ENCODE measurements at places on chromosomes 7 and 10.

DNA sequence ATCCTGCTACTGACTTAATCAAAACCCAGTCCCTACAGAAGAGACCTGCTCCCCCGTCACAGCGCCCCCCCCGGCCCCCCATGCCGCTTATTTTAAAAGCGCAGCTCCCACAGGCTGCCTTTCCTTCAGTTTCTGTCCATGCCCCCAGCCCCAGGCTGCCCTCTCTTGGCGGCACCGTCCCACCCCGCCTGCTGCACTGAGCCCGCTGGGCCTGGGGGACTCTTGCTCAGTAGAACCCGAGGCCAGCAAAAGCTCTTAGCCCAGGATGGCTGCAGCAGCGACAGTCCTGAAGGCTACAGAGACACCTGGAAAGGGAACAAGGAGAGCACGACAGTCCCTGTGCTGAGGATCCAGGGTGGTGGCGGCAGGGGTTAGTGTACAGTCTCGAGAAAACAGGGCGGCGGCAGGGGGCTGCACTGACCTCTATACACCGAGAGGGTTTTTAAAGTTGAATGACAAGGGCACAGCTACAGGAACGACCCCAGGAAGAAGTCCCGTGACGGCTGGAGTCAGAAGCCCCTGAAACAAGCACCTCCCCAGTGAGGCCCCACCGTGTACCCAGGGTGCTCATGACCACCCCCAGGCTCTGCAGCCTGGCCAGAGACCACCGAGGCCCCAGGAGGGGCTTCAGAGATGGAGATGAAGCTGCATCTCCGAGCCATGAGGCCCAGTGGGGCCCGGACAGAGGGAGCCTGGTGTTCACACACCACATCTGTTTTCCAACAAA lies 54.4 kb downstream of the ZRANB1 start:
- DNase-seq: no peak

GRCh38 chr10:71816936-71817618 lies 34.0 kb downstream of the PSAP start:
- no peak for DNase-seq

GRCh38 chr10:79292891-79293746 lies 54.1 kb upstream of the PPIF start:
- peak; percentile 49 for DNase-seq

DNA sequence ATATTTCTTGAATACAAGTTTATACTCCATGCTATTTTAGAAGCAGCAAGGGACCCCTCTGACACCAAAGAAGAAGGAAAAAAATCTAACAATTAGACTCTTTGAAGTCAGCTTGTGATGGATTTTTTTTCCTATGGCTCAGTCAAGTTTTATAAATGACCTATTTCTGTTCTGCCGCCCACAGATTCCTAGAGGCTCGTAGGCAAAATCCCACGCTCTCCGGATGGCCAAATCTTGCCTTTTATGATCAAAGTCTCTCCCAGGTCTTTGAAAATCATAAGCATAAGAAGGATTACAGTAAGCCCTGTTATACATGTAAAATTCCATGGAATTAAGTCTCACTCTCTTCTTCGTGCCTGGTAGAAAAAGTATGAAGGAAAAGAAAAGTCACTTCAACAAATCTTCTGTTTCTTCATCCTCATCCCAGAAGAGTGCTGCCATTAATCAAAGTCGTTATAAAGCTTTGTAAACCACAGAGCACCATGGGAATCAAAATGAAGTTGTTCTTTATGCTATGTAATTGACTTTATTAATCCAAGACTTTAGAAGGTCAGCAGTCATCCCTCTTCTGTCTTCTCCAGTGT lies 33.1 kb downstream of the ASB13 start:
- DNase-seq: no peak

GRCh38 chr7:151661587-151661986 lies 141.9 kb upstream of the RHEB start:
- DNase-seq: no peak

DNA sequence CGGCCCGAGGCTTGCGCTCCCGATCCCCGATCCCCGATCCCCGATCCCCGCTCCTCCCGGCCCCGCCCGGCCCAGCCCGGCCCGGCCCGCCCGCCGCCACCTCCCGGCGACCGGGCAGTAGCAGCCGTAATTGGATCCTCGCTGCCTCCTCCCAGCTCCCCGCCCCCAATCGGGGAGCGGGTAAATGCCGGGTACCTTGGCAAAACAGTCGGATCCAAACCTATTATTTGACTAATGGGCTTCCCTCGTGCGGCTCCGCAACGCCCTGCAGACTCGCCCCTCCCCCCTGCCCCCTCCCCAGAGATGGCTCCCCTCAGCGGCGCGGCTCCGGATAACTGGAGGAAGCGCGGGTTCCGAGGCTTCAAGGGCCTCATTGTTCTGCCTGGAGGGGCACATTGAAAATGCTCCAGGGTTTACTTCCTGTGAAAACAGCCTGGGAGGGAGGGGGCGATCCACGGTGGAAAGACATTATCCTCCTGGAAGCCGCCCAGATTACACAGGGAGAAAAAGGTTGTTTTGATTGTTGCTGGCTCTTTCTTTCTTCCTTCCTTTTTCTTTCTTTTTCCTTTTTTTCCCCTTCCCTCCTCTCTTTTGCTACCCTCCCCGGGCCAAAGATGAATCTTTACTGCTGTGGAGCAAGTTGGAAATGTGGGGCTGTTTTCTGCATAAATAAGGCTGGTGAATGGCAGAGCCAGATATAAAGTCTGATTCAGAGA lies 94.7 kb upstream of the ZMIZ1 start:
- DNase-seq: peak; percentile 40

- DNase-seq: peak; percentile 56
These were observed 20.2 kb upstream of the HPS1 start for GRCh38 chr10:98466861-98467505.

DNA sequence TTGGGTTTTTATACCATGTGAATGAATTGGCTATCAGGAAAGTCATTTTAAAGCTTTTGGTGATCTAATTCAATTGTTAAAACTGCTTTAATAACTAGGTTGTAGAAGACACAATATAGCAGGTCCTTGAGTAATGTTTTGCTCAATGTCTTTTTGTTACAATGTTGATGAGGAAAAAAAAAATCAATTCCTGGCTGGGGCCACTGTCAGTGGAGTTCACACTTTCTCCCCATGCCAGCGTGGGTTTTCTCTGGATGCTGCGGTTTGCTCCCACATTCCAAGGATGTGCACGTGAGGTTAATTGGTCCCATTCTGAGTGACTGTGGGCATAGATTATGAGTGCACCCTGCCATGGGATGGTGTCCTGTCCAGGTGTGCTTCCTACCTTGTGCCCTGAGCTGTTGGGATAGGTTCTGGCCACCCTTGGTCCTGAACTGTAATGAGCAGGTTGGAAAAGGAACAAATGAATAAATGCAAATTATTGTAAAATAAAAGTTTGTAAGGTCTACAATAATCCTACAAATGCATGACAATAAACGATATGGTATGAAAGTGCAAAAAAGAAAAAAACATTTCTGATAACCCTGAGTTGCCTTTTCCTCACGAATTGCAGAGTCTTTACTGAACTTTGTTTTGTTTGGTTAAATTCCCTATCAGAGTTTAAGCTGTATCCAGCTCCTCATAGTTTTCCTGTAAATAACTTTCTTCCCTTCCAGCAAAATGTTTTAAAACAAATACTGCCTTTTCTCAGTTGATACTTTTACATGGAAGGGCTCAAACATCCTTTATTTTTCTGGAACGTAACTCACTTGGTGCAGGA lies 62.7 kb downstream of the AKR1C4 start:
- no peak for DNase-seq

- DNase-seq: no peak
These were observed 56.8 kb downstream of the BBS9 start for GRCh38 chr7:33186192-33186591.

DNA sequence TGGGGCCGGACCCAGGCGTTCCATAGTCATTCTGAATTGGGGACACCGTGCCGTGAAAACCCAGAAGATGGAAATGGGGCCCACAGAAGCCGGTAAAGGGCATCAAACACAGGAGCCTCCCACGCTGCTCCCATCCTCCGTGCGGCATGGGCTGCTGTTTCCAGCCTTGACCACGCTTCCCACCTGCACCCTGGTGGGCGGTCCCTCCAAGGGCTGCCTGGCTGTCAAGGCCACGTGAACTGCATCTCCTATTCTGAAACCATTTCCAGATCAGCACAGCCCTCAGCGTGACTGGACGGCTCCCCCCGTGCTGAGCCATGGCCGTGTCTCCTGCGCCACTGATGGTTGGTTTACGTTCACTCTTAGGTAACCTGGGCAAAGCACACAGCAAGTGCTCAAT lies 14.1 kb downstream of the CFAP46 start:
- no peak for DNase-seq

- DNase-seq: no peak
These were observed 3.2 kb downstream of the KNDC1 start for GRCh38 chr10:133162910-133163856.

GRCh38 chr10:71307469-71308085 lies 11.5 kb upstream of the SLC29A3 start:
- no peak for DNase-seq

- peak; percentile 20 for DNase-seq
These were observed 1.5 kb upstream of the KAT6B start for GRCh38 chr10:74824900-74825370.

- no peak for DNase-seq
These were observed 70.4 kb upstream of the FZD8 start for GRCh38 chr10:35712486-35712885.

DNA sequence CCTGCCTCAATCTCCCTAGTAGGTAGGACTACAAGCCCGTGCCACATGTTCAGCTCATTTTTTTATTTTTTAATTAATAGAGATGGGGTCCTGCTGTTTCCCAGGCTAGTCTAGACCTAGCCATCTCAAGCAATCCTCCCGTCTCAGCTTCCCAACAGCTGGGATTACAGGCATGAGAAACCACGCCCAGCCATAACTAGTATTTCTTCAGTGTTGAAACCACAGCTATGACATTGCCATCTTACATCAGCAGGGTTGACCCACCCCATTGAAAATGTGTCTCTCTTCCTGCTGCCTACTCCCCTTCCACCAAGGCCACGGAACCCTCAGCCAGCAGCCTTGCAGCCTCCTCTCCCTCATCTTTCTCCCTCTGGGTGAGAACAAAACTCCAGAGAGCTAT lies 62.1 kb upstream of the ZNF746 start:
- no peak for DNase-seq

DNA sequence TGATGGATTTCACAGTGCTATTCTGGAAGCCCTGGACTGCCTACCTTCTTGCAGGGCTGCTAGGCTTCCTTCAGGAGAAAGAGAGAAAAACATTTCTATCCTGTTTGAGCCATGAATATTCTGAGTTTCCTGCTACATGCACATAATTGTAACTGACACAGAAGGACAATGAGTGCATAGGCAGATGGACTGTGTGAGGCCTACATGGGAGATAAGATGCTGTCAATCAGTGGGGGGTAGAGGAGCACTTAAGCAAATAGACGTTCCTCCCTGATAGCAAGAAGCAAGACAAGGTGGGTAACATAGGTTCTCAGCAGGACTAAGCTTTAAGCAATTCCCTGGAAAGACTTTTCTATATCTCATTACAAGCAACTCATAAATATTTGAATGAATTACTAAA lies 11.6 kb downstream of the ALDH18A1 start:
- no peak for DNase-seq

DNA sequence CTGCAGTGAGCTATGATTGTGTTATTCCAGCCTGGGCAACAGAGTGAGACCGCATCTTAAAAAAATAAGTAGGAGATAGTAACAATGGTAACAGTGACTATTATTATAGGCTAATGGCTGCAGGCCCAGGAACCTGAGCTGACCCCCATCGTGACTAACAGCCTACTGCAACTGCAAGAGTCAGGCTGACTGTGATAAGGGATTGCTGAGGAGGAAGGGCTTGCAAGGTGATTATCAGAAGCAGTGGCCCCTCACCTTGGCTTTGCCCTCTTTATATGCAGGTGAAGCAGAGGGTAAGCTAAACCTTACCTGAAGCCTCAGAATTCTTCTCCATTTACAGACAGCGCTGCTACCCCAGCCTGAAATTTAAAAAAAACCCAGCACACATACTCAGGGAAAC lies 83.9 kb upstream of the SDK1 start:
- DNase-seq: no peak

DNA sequence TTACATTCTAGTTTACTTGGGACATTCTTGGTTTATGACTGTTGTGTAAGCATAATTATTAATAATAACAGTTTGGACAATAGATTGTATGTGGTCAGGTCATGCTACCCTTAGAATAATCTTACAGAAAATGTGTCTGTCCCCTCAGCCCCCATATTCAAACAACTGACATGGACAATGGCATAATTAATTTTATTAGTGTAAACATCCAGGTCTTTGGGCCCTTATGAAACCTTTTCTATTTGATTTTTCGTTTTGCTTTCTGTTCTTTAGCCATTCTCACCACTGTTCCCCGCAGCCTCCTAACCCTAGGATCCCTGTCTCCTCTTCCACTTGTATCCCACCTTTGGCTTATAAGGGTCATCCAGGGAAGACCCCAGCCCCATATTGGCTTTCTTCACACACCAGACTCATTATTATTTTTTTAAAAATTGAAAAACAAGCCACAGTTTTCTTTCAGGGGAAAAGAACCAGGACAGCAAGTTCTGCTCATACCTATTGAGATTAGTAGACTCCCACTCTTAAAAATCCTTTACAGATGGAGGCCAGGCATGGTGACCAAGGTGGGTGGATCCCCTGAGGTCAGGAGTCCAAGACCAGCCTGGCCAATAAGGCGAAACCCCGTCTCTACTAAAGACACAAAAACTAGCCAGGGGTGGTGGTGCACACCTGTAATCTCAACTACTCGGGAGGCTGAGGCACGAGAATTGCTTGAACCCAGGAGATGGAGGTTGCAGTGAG lies 11.5 kb downstream of the VIM start:
- no peak for DNase-seq

- no peak for DNase-seq
These were observed 92.4 kb downstream of the WNT2 start for GRCh38 chr7:117230276-117231046.

DNA sequence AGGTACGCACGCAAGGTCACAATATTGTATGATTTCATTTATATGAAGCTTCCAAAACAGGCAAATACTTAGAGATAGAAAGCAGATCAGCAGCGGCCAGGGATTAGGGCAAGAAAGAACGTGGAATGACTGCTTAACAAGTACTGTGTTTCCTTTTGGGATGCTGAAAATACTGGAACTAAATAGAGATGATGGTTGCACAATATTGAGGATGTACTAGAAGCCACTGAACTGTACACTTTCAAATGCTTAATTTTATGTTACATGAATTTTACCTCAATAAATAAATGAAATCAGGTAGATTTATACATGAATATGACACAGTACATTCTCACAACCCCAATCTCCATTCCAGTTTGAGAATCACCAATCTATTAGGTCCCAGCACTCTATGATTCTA lies 15.6 kb downstream of the SEM1 start:
- no peak for DNase-seq

DNA sequence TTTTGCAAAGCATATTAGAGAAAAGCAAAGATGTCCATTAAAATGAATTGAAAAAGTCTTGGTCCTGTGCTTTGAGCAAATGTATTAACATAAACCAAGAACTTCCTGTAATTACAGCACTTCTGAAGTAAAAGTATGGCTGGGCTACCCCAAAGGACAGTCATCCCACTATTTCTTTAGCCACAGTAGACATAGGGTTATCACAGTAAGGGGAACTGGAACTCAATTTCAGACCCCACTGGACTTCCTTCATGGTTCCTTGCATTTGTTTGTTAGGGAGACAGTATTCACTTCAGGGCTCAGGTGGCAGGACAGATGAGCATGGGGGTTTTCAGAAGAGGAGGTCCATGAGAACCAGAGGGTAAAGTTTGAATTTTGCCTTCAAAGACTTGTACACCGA lies 203.1 kb upstream of the PDE1C start:
- no peak for DNase-seq
